ENCODE measurements at places on chromosomes 4 and X.

- no peak for DNase-seq
Measured at GRCh38 chrX:43000121-43000520, 222.2 kb upstream of the PPP1R2C start.

DNA sequence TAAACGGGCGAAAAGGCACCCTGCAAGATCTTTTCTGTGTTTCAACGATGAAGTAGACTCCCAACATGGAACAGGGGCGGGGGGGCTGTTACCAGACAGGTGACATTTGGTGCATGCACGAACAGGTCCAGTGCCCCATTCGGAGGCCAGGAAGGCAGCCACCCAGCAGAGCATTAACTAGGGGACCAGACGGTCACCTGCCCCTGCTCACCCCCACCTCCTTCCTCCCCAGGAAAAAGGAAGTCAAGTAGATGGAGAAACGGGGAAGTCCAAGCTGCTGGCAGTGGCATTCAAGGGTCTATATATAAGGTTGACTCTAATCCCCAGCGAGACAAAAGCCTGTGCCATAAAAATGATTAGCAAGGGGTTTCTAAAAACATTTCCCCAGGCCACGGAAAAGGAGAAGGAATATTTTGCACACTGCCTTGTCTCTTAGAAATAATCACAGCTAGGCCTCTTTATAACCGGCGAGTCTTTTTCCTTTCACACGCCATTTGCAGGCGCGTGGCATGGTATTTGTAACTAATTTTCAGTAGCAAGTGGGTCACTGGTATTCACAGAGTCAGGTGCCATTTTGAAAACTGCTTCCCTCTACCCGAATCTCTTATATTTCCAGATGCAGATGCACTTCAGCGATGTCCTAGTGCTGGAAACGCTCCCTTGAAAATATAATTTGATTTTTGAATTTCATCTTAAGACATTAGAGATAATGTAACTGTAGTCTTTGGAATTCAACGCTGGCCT lies 1.2 kb upstream of the TMSB4X start:
- DNase-seq, result no peak

DNA sequence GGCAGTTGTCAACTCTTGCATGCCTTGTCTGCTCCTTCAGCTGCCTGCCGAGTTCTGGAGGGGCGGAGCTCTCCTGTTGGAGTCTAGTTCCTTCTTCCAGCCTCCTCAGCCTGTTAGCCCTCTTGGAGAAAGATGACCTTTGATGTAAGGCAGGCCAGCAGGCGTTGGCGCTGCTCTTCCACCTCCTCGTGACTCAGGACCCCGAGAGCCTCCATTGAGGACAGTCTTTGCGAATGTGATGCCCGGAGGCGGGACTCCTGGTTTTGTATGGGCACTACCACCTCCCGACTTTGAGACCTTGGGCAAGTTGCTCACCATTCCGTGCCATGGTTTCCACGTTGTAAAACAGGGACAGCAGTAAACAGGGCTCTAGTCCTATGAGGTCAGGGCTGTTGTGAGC lies 108.3 kb downstream of the TENM3 start:
- no peak for DNase-seq

DNA sequence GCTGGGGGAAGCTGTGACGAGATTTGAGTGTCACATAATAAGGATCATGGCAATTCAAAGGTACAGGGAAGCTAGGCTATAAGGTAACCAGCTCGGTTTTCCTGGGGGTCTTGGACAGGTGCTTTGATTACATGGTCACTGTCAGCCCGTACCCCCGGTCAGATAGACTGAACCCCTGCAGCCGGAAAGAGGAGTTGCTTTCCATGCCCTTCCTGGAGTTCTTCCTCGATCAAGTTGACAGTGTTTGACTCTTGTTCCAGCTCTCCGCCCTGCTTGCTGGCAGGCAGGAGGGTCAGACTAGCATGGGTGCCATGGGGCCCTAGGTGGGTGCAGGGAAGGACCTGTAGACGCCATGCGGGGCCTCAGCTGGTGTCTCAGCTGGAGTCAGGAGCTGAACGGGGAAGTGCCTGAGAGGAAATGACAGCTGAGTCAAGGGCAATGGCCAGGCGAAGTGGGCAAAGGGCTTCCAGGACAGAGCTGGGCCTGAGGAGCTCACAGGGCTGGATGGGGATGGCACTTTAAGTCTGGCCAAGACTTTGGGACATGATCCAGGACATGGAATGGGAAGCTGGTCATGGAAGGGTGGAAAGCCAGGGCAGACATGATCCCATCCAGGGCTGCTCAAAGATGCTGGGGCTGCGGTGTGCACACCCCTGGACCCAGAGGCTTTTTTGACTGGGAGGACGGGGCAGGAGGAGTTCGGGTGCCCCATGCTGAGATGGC lies 1.6 kb downstream of the TMEM187 start:
- DNase-seq, result no peak

DNA sequence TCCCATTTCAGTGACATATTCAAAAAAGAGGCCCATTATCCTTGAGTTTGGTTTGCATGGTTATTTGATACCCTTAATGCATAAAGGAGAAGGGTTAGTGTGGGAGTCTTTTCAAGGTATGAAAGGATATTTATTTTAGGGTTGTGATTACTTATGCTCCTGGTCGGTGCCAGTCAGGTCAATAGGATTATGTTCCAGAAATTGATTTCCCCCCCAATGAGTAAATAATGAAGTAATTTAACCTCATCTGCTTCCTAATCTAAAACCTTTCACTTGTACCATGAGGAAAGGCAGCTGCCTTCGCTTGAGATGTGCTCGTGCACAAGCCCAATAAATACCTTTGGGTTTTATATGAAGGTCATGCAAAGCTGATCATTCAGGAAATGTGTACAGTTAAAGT lies 55.0 kb upstream of the NR0B1 start:
- DNase-seq, result no peak

DNA sequence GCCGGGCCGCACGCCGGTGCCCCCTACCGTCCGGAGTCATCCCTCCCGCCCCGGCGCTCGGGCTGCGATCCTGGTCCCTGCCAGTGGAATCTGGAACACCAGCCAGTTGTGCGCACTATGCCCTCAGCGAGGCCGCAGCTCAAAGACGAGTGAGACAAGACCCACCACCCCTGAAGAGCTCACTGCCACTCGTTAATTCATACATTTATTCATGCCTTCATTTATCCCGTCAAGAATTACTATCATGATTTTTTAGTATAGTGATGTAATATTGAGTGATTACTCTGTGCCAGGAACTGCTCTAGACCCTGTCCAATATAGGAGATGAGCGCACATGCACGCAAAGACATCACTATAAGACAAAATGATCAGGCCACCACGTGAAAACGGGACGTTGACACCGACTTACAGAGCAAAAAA lies 247 bp upstream of the PPA2 start:
- no peak for DNase-seq

DNA sequence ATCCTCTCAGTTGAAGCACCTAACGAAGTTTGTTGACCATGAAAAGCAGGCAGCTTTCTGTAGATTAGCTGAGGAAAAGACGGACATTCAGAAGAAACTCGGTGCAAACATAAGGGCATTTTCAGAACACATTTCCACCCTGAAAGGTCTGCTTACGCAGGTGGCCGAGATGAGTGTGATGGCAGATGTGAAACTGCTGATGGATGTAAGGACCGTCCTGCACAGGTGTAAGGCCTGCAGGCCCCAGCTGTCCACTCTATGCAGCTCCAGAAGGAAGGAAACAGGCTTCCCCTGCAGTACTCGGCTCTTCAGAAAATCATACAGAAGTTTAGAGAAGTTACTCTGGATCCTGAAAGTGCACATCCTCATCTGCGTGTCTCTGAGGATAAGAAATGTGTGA lies 20.8 kb upstream of the TRIM60 start:
- no peak for DNase-seq

DNA sequence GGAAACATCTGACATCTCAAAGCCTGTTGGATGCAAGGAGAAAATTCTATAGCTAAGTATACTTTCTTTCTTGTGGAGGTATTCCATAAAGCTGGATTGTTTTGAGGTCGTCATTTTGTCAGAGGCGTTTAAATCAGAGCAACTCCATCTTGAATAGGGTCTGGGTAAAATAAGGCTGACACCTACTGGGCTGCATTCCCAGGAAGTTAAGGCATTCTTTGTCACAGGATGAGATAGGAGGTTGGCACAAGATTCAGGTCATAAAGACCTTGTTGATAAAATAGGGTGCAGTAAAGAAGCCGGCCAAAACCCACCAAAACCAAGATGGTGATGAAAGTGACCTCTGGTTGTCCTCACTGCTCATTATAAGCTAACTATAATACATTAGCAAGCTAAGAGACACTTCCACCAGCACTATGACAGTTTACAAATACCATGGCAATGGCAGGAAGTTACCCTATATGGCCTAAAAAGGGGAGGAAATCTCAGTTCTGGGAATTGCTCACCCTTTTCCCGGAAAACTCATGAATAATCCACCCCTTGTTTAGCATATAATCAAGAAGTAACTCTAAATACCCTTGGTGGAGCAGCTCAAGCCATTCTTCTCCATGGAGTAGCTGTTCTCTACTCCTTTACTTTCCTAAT lies 11.9 kb downstream of the HSD17B13 start:
- no peak for DNase-seq

DNA sequence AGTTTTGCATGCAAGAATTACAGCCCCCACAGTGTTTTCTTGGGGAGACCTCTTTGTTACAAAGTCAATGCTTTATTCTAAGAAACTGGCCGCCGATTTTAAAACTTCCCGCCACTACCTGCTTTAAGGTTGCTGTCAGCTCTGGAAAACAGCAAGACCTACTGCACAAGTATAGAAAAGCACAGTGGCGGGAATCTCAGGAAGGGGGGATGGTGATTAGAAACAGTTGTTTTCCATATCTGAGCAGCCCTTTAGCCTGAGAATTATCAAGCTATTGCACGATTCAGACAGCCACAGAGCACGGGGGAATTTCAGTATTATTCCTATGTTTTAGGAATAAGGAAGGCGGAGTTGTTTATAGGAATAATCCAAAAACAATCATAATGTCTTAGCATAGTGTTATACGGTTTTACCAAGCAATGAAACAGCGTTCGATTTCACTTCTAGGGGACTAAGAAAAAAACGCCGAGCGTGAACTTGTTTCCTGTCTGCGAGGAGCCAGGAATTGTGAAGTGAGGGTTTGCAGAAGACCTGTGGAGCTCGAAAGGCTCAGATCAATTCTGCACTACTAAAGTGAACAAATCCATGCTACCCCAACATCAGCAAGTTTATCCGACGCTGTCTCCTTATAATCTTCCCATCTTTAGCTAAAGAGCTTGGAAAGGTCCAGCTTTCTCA lies 81.3 kb downstream of the HMGN5 start:
- no peak for DNase-seq

DNA sequence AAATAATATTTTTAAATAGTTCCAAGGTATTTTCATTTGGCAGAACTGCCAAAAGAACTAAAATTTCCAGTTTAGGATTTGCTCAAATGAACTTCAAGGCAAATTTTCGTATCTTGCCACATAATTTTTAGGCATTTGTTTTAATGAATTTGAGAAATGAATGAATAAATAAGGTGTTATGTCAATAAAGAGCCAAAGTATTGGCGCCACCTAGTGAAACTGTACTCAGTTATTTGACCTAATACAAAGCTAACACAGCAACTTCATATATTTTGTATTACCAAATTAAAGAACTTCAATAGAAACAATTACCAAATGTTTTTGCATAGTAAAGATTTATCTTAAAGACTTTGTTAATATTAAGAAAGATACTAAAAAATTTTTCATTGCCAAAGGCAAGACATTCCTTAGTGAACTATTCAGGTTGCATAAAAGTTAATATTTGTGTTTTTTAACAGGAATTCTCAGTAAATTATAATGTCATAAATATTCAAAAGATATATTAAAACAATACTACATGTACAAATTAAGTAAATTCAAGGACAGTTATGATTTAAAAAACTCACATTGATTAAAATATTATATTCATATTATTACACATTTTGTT lies 50.3 kb downstream of the STPG2 start:
- no peak for DNase-seq

DNA sequence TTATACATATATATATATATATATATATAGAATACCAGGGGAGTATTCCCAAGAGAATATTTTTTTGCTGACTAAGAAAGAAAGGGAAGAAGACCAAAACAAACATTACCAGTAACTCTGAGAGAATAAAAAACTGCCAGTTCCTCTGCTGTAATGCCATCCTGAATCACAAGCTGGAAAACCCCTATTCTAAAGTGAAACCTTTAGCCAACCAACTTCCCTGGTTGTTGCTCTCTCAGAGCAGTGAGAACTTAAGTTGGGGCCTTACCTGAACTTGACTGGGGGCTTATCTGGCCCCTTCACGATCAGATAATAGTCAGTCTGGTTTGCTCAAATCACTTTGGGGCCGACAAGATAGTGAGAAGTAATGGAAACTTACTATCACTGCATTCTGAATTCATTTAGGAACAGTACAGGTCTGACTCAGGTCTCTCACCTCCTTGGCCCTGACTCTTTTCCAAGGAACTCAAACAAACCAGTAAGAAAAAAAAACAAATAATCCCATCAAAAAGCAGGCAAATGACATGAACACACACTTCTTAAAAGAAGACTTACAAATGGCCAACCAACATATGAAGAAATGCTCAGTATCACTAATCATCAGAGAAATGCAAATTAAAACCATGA lies 62.5 kb downstream of the CD40LG start:
- DNase-seq, result no peak

Measured in cortex of kidney (tissue), 1 donor.